Ovary (tissue), 10 donors: ENCODE measurements at places on chromosomes 3 and 15. TPM values are rescaled to one million over a fixed set of nuclear protein-coding genes. Genes with fewer than 3 reads are reported as not detected.

GRCh38 chr15:77004189-77004588 lies 9.3 kb downstream of the PSTPIP1 start:
- DNase-seq: no peak

DNA sequence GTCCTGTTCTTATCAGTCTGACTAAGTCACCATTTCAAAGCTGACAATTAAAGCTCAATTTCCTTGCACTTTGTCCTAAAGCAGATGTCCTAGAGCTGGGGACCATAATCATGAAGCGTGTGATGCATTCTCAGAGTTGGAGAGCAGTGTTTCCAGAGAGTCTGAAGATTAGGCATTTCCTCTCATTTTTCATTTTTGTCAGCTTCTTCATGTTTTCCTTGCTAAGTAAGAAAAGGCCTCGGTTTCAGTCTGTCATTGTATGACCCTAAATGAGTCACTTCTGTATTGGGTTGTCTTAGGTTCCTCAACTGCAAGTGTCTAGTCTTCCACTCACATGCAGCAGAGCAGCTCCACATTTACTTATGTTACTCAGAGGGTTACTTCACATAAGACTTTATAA lies 257.2 kb upstream of the TPRG1 start:
- no peak for DNase-seq

DNA sequence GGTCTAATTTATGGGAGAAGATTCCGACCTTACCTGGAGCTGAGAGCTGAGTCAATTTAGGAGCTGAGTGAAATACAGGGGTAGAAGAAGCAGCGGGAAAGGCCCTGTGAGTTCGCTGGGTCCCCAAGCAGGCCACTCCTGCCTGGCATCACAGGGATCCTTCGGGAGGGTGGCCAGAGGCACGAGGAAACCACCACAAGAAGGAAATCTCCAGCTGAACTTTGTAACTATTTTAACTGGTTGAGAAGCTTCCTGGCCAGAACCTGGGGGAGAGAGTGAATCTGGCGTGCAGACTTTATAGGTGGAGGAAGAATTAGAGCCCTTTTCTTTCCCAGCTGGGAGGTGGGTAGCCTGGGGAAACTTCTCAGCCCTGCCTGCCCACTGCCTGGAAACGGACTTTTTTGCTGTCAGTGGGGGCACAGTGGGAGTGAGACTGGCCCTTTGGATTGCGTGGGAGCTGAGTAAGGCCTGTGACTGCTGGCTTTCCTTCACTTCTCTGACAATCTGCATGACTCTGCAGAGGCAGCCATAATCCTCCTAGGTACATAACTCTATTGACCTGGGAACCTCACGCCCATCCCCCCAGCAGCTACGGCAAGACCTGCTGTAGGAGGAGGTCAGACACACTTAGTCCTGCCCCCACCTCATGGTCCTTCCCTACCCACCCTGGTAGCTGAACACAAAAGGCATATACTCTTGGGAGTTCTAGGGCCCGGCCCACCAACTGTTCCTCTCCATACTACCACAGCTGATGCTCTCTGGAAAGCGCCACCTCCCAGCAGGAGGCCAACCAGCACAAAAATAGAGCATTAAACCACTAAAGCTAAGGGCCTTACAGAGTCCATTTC lies 340.7 kb downstream of the CNTN3 start:
- no peak for DNase-seq

GRCh38 chr3:174276826-174277225 lies 582.3 kb upstream of the NAALADL2 start:
- no peak for DNase-seq

DNA sequence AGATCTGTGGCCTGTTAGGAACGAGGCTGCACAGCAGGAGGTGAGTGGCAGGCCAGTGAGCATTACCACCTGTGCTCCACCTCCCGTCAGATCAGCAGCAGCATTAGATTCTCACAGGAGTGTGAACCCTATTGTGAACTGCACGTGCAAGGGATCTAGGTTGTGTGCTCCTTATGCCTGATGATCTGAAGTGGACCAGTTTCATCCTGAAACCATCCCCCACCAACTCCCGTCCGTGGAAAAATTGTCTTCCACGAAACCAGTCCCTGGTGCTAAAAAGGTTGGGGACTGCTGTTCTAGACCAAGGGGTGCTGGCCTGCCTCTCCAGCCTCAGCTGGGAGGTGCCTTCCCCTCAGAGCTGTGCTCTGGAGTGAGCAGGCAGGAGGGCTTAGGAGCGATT lies 61.4 kb downstream of the RPLP1 start:
- no peak for DNase-seq

LRRK1 gene
- total RNA-seq: 17.5 TPM

LRRN1 gene
- 9.6 TPM for total RNA-seq

EBLN2 gene
- total RNA-seq: 2.7 TPM

C15orf62 gene
- total RNA-seq: 0.69 TPM

MYRIP gene
- 4.5 TPM for total RNA-seq

ITGB5 gene
- total RNA-seq: 33.8 TPM
